ENCODE measurements at places on chromosomes 11 and 22.

- DNase-seq = peak; percentile 68
Observed at GRCh38 chr11:1435820-1436467, 46.2 kb downstream of the BRSK2 start.

DNA sequence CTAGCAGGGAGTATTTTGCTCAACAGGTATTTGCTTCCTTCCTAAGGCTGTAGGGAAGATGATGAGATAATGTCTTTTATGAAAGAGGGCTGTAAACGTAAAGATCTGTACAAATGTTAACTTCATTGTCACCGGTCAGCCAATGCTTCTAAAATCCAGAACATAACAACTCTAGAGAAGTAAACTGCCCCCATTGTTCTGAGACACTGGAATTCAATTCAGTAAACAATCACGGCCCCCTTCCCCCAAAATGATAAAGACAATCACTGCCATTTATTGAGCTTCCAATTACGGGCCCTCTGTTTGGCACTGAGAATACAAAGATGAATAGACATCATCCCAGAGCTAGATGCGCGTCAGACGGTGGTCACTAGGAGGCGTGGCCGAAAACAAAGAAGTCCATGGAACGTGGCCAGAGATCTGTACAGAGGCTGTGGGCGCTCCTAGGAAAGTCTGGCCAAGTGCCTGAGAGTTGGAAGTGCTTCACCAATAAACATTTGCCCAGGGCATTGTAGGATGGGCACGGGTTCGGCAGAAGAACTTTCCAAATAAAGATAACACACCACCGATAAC is 576 bp downstream of the TMEM258 start:
- DNase-seq = no peak

GRCh38 chr22:22666307-22667091 is 22.1 kb downstream of the GGTLC2 start:
- peak; percentile 33 for DNase-seq

DNA sequence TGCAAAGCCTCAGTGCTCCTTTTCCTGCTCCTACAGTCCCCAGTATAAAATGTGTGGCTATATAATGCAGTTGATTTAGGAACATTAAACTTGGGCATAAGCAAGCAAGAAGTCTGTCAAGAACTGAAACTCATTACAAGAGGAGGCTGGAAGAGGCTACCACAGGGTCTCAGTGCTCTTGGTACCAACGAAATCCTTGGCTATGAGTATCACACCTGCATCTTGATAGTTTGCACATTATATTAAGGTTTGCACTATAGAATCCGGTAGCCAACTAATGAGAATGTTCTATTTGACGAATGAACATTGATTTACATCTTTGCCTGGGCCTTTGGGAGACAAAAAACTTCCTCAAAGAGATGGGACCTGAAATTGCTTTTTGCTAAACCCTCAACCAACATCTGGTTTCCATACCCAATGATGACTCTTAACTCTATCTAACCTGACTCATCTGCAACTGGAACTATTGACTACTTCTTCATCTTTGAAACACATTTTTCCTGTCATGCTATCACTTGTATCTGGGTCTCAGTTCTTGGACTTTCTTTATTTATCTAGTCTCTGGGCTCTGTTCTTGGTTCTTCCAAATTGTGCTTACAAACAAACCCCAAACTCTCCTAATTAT is 207.2 kb upstream of the CTSC start:
- DNase-seq = no peak

DNA sequence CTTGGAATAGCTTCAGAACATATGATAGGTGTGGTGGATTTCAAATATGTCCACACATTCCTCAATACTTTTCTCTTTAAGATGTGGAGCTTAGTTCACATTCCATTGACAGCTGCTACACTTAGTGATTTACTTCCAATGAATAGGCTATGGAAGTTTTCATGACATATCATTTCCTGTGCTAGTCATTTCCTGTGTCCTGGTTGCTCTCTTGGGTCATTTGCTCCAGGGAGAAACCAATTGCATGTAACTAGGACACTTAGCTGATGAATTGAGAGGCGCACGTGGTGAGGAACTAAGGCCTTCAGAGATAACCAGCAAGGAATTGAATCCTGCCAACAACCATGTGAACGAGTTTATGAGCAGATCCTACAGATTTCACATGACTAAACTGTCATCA is 120.9 kb downstream of the SLC17A6 start:
- no peak for DNase-seq

DNA sequence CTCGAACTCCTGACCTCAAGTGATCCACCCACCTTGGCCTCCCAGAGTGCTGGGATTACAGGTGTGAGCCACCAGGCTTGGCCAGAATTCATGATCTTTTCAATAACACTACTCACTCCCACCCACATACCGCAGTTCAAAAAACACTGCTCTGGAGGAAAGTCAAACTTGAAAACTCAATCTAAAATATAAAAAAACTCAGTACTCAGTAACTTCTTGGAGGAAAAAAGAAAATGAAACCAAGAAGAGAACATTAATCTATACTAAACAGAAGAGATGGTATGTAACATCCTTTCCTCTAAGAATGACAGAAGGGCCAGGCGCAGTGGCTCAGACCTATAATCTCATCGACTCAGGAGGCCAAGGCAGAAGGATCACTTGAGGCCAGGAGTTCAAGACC is 58.3 kb downstream of the MRTFA start:
- no peak for DNase-seq

DNA sequence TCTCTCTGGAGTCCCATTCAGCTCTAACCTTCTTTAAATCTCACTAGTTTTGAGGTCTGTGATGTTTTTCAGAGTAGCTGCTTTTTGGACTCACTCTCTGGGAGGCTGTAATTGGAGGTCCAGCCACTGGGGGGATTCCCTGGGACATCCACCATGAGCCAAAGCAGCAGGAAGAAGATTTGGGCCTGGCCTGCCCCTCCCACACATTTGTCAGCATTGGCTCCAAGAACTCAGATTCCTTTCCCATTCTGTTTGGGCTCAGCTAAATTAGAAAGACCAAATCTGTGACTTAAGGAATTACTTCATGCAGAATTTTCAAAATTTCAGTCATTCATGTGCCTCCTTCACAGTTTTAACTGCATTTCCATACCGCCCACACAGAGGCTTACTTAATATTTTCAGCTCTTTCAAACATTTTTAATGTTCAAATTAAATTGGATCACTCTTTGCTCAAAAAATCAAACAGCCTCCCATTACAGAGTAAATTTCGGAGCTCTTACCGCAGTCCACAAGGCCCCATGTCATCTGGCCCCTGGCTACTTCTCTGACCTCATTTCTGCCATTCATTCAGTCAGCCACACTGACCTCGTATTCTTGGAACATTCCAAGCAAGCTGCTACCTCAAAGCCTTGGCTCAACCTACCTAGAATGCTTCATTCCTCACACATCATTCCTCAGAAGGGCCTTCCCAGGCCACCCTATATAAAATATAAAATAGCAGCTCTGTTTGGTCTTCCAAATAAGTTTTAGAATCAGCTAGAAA is 54.5 kb upstream of the RRAS2 start:
- no peak for DNase-seq

DNA sequence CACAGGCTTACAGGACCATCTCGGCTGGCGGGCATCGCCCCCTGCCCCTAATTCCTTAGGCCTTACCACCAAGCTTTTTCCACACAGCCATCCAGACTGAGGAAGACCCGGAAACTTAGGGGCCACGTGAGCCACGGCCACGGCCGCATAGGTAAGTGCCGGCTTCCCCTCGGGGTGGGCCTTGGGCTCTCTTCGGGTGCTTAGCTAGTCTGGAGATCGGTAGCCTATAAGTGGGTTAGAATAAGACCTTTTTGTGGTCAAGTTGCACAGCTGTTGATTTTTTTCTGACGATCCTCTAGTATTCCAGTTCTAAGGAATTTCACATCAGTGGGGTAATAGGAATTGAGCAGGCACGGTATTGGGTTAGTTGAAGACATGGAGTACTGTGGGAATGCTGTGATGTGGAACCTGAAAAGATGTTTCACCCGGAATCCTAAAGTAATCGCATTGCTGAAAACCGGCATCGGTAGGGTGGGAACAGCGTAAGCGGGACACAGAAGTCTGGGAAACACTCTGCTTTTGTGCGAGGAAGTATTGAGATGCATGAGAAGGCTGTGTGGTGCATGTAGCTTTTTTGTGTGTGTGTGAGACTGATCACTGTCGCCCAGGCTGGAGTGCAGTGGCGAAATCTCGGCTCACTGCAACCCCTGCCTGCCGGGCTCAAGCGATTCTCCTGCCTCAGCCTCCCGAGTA is 669 bp downstream of the RPL27A start:
- DNase-seq = no peak

GRCh38 chr11:14331476-14332136 is 27.4 kb downstream of the RRAS2 start:
- DNase-seq = no peak

DNA sequence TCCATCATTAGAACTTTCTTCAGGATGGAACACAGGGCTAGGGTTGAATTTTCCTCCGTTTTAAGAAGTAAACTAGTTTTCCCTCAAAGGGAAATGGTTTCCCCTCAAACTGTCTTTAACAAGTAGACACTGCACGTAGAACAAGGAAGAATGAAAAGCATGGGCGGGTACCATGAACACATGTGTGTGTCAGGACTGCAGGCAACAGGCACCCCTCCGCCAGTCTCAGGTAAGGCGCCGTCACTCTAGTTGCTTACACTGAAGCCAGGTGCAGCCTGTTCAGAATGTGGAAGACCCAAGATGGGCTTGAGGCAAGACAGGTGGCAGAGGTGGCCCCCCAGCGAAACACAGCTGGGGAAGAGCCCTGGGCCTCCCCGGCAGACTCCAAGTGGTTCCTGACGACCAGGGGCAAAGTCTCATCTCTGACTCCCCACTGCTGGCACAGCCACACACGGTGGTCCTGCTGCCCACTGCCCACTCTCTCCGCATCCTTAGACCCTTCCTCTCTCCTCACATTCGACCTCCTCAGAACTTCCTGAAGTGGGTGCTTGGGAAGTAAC is 25.4 kb upstream of the MOB2 start:
- DNase-seq = no peak

DNA sequence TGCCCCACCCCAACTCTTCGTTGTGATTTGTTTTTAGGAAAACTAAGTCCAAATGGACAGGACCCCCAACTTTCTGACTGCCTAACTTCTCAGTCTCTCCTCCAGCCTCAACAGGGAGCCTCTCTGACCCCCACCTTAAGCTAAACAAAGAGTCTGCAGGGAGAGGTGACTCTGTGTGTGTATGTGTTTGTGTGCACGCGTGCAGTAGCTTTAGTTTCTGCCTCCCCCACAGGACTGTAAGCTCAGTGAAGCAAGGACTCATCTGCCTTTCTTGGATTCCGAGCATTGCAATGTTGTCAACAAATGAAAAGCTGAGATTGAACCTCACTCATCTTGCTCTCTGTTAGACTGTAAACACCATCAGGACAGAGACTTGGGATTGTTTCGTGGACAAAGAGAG is 7.9 kb downstream of the SNAP29 start:
- DNase-seq = no peak

DNA sequence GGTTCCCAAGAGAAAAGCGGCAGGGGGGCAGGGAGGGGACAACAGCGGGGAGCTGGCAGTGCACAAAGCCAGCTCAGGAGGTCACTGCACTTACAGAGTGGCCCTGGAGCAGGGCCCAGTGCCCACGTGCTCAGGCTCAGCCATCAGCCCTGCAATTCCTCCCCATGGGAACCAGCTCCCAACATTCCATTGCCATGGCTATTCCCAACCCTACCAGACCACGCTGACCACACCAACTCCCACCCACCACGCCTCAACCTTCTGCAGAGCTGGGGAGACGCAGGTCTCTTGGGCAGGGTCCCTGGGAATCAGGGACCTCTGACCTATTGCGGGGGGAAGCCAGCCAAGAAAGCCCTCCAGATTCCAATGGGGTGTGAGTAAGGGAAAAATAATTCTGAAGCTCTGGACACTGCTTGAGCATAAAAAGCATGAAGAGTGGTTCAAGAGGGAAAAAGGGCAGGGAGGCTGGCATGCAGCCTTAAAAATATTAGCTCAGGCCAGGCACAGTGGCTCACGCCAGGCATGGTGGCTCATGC is 38.3 kb upstream of the TFIP11 start:
- DNase-seq = no peak

- DNase-seq = no peak
Observed at GRCh38 chr11:56716379-56716854, 17.5 kb downstream of the OR9G1 start.

- no peak for DNase-seq
Observed at GRCh38 chr11:70402016-70402415, 3.7 kb downstream of the CTTN start.

GRCh38 chr11:113137713-113138529 is 176.5 kb upstream of the TTC12 start:
- no peak for DNase-seq

DNA sequence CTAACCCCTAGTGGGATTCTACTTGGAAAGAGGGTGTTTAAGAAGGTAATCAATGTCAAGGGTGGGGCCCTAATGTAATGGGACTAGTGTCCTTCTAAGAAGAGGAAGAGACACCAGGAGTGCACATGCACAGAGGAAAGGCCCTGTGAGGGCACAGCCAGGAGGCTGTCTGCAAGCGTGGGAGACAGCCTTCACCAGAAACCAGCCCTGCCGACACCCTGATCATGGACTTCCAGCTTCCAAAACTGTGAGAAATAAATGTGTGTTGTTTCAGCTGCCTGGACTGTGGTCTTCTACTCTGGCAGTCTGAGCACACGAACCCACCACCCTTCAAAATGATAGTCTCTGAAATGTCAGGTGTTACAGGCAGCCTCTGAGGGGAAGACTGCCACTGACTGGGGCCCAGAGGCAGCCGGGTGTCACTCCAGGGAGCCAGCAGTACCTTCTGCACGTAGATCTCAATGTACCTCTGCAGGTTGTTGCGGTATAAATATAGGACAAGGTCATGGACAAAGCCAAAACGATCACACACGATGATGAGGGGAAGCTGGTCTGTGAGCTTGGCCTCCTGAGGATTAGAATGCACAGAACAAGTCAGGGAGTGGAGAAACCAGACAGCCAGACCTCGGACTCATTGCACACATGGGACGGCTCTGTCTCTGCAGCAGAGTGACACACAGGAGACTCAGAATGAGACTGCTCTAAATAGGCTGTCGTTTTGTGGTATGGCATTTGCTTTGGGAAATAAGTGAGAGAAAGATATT is 43.9 kb upstream of the SLC25A1 start:
- DNase-seq = no peak

DNA sequence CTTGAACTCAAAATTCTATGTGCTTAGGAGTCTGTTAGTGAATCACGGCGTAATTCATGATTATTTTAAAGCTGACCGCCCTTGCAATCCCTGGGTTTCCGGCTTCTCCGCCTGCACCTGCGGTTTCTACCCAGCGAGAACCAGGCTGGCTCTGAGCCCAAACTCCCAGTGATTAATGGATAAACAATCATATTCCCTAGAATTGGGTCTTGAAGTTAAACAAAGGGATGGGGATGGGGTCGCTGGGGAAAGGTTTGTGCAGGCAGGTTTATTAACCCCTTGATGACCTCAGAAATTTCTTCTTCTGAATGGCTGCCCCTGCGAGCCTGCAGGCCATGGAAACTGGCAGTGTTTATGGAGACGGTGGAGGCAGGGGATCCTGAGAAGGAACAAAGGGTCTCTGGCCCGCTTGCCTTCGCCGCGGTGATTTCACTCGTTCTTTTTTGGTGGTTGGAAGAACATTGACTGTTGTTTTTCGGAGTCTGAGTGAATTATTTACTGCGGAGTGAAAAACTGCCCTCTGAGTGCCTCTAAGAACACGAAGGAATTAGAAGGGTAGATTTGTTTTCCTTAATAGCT is 1000.3 kb downstream of the BRD1 start:
- no peak for DNase-seq
